IPS DF 6.9 (cell line): ENCODE measurements at places on chromosomes 3 and 15.

- no peak for DNase-seq
Observed at GRCh38 chr15:101148166-101148880, 103.5 kb downstream of the CHSY1 start.

GRCh38 chr3:189458528-189458927 lies 172.7 kb upstream of the TP63 start:
- no peak for DNase-seq

GRCh38 chr3:159964166-159964973 lies 24.3 kb upstream of the IL12A start:
- DNase-seq, result no peak

DNA sequence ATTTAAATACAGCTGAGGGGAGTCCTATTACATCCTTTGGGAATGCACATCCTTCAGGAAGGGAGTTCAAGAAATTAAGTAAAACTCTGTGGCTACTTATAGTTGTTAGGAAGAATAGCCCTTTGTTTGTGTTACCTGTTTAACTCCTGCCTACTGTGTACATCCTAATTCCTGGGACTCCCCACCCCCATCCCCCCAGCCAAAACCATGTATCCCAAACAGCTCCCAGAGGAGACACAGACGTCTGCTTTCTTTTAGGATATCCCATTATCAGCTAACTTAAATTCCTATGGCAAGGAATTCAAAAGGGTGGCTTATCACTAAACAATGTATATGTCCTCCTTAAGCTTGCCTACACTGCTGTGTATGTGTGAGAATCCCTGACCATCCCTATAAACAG lies 581.7 kb downstream of the DIPK2A start:
- no peak for DNase-seq

GRCh38 chr3:104892044-104892443 lies 474.7 kb upstream of the ALCAM start:
- no peak for DNase-seq

- DNase-seq, result no peak
Observed at GRCh38 chr15:67066041-67066958, 898 bp downstream of the SMAD3 start.

GRCh38 chr3:173734895-173735294 lies 337.4 kb downstream of the NLGN1 start:
- DNase-seq, result no peak
